GM23248 (cell line): ENCODE measurements at places on chromosomes 12 and 14.
A peak's percentile ranks its signal among the peaks of the same experiment; 100 is the strongest.

GRCh38 chr12:45435945-45436710, 220.2 kb downstream of the ANO6 start:
- DNase-seq = peak; percentile 5

DNA sequence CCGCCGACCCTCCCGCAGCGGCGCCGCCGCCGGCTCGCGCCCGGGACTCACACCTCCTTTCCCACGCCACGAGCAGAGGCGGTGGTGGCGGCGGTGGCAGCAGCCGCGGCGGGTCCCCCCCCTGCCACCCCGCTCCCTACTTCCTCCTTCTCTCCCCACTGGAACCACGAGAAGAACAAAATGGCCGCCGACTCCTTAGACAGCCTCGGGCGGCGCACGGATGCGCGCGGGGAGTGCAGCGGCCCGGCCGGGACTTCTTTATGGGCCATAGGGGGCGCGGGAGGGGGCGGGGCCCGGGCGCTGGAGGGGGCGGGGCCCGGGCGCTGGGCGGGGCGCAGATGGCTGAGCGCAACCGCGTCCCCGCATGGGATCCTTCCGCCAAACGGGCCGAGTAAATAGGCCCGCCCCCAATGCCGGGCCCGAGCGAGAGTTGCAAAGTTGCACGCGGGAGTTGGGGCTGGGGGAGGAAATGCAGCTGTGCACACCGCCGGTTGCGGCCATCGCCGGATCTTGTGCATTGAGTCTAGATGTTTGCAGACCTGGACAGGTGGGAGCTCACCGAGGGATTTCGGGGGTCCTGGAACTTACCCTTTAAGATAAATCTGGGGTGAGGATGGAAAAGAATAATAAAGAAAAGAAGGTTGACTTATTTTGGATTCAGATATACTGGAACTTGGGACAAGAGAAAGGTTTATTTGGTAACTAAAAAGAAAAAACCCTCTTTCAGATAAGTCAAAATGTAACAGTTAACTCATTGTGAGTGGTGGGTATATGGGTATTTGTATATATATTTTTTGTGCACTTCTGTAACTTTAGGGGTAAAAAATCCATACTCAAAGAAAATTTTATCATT, at the start of gene PPP1CC:
TSS of gene PPP1CC (minus strand) at position 174 of the 853 bp plus-strand sequence. CDS start 184 bp downstream, outside the sequence.
- peak; percentile 99 for DNase-seq

GRCh38 chr12:64733857-64734256, 25.3 kb downstream of the GNS start:
- peak; percentile 28 for DNase-seq

DNA sequence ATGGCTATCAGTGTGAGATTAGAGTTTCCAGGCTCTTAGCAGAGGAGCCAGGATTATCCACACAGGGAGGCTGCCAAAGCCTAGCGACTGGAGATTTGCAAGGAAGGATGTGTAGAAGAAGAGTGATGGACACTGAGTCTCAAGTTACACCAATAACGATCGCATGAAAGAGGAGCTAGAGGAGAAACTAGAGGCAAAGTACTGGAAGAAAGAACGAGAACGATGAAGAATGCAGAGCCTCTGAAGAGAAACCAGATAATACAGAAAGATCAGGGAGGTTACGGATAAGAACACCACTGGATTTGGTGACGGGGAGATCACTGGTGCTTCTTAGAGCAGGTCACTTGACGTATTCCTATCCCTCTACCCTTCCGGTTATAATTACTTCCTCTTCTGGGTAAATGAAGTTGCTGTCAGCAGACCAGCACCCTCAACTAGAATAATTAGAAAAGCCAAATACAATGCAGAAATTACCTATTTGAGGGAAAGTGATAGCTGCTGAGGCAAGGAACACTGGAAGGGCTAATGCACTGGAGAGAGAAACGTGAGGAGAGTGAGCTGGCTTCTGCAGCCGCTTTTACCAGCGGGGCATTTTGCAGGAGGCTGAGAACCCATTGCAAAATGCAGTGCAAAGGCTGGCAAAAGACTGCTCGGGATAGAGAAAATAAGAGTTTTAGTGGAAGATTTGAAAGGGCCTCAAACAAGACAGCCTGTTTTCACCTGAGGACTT, 93.1 kb upstream of the HIF1A start:
- no peak for DNase-seq

DNA sequence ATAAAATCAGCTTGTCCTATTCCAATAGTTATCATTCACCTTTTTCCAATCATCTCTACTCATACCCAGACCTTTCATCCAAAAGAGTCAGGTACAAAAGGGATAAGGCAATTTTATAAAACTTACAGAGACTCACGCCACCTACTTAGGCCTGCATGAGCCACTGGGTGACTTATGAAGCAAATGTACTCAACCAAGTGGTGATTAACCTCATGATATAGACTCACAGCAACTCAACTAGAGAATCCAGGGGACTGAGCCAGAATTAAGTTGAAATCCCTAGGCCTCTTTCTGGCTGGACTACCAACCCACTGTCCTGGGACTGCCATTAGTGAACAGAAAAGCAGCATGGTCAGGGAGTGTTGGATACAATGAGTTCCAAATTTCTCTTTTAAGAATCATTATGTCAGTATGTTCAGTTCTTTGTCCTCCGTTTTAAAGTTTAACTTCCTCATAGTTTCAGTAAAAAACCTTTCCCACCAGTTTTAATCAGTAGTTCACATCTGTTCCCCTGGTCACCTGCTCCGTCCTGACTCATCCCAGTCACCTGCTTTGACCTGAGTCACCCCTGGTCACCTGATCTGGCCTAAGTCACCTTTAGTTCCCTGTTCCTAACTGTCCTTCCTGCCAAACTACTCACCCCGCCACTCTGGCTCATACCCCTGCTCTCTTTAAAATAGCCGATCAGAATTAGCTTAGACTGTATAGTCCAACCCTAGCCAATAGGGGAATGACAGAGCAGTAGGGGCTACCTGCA, 36.8 kb downstream of the SPTSSA start:
- DNase-seq = no peak

DNA sequence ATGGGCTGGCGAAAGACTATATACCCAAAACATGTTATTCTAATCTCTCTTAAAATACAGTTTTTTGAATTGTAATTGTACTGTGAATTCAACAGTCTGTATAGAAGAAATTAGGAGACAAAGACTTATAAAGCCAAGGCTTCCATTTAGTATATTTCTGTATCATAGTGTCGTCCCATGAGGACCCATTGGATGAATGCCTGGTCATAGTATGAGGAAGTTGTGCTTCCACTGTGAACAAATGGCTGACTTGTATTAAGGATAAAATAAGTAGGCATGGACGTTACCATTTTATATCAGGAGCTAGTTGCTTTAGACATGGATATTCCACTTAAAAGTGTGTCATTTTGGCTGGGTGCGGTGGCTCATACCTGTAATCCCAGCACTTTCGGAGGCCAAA, 55.9 kb upstream of the NAV3 start:
- DNase-seq = no peak

- DNase-seq = peak; percentile 88
These were observed 25.1 kb downstream of the ACVR1B start for GRCh38 chr12:51976376-51977160.

DNA sequence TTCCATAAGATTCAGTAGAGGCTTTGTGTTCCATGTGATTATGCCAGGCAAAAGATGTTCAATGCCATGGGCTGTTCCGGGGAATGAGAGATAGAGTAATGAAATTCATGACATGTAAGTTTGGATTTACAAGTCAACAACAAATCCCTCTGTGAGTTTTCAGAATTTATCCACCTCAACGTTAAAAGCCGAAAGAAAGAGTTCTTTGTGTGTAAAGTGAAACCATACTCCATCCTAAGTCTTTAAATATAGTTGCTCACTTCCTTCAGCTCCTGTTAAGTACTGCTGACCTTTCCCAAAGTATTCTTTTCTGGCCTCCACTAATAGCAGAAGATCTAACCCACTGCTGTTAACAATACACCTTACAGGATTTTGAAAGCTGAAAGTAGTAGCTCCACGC, 190.0 kb downstream of the TMX1 start:
- peak; percentile 8 for DNase-seq

DNA sequence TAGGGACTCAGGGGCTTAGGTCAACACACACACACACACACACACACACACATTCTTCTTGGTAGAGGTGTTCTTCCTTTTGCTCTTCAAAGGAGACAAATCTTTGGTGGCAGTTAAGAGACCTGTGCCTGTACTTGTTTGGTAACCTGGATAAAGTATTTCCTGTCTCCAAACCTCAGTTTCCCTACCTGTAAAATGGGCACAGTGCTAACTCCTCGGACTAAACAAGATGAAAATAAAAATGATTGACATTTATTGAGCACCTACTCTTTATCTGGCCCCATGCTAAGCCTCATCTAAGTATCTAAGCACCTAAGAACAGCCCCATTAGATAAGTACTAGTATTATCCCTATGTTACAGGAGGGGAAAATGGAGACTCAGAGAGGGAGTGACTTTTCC, 220.8 kb upstream of the MYL2 start:
- no peak for DNase-seq

DNA sequence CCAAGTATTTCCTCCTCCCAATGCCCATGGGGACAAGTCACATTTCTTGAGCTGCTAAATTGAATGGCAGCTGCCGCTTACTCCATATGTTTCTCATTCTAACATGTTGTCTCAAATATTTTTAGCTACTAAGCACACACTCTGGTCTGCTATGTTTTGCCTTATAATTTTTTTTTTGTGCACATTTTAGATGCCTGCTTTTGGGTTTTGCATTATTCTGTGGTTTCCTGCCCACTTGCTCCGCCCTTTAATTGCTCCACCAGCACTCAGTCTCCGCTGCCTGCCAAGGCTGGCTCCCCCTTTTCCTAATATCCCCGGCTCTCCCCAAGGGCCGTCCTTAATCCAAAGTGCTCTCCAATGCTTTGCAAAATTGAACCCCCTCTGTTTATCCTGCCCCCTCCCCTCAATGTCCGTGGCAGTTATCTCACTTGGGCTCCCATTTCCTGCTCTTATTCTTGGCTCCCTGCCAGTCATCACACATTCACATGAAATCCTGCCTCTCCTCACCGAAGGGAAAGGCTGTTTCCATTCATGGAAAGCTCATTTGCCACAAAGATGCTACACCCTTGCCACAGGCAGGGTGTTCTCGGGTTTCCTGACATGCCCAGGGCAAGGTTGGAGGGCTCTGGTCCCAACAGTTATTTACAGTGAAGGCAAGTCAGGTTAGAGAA, 79.4 kb downstream of the C12orf75 start:
- DNase-seq = peak; percentile 62

GRCh38 chr12:6831450-6831995, 3.3 kb downstream of the P3H3 start:
- DNase-seq = no peak

DNA sequence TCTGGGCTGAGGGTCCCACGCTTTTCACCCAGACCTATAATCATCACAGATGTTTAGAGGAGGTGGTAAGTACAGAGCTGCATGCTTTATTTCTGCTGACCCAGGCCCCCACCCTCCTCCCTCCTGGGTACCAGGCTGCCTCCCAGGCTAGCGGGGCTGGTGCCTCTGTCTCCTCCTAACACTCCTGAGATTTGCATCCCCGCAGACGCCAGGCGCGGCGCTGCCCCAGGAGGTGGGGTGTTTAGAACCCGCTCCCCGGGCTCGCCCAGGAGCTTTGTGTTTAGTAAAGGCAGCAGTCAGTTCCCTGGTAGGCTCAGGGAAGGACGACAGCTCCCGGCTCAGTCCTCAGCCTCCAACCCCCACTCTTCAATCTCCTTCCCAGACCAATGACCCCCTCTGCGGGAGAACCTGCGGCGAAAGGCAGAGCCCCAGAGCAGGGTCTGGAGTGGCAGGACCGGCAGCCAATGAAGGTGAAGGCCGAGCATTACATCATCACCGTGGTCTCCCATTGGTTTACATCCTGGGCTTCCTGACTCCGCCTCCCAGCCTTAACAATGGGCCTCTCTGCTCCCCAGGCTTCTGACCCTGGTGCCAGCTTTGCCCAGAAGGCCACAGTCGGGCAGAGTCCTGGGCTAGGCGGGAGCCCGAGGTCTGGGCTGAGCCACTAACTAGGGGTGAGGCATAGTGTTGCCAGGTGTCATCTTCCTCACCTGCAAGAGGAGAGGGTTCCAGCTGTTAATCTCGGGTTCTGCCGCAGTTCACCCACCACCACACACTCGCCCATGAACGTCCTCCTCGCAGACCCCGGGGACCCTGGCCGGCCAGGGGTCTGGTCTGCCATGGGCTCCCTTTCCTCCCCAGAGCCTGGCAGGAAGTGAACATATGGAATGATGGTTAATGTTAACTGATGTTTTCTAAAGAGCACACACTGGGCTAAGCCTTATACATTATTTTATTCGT, 57.5 kb downstream of the CALM1 start:
- peak; percentile 75 for DNase-seq

GRCh38 chr12:131892711-131893604, 1.5 kb upstream of the ULK1 start:
- DNase-seq = no peak

DNA sequence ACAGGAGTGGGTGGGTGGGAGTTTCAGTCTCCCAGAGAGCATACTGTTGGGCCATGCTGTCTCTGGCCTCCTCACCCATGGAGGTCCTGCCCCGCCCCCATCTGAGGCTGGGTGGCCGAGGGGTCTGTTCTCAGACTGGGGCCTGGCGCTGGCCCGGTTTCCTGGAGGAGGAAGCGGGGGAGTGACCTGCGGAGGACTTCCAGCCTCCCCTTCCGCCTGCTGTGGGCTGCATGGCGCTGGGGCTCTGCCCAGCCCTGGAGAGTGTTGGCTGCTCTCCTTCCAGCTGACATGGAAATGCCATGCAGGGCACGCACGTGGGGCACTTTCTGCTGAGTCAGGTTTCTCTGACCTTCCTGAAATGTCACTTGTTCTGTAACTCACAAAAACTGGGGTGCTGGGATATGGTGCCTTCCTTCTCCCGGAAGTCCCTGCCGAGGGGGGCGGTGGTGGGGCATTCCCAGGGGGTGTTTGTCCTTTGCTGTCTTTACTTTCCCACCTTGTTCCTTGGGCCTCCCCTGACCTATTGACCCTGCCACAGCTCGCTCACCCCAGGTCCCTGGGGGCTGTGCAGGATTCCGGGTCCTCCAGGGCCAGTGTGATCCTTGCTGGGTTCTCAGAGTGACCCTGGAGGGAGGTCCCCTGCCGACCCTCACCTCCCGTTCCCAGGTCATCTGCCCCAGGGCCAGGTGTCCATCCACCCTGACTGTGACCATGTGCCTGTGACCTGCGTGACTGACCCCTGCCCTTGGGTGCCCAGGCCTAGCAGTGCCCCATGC, 23.6 kb downstream of the PACS2 start:
- no peak for DNase-seq

GRCh38 chr14:72812292-72812851, 81.5 kb downstream of the DPF3 start:
- no peak for DNase-seq

GRCh38 chr14:100675699-100676684, 50.7 kb upstream of the DLK1 start:
- DNase-seq = peak; percentile 45
